ENCODE measurements at places on chromosomes 12 and 14.

- DNase-seq: no peak
Measured at GRCh38 chr14:23078692-23079116, 16.2 kb downstream of the ACIN1 start.

DNA sequence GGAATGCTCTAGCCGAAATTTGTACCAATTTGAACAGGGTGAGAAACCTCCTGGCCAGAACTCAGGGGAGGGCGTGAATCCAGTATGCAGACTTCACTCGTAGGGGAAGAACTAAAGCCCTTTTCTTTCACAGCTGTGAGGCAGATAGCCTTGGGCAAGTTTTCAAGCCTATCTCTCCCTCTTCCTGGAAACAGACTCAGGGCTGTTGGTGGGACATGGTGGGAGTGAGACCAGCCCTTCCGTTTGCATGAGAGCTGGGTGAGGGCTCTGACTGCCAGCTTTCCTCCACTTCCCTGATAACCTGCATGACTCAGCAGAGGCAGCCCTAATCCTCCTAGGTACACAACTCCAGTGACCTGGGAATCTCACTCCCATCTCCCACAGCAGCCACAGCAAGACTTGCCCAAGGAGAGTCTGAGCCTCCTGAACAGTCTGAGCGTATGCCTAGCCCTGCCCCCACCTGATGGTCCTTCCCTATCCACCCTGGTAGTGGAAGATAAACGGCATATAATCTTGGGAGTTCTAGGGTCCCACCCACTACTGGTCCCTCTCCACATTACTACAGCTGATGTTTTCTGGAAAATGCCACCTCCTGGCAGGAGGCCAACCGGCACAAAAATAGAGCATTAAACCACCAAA lies 170.1 kb upstream of the AMIGO2 start:
- DNase-seq: no peak

DNA sequence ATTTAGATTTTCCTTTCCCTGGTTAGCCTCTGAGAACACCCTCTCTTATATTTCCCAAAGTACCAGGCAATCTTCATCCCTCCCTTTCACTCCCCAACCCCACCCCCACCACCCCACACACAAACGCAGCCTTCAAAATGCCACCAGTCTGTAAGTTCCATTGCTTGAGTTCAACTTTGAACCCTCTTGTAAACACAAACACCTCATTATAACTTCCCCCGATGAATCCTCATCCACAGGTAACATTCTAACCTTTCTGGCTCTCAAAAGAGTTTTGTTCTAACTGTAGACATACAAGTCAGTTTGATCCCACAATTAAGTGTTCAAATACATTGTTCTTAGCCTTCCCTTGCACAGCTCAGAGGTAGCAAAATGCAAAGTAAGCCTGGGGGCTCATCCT lies 199.4 kb upstream of the FOXN3 start:
- DNase-seq: no peak

DNA sequence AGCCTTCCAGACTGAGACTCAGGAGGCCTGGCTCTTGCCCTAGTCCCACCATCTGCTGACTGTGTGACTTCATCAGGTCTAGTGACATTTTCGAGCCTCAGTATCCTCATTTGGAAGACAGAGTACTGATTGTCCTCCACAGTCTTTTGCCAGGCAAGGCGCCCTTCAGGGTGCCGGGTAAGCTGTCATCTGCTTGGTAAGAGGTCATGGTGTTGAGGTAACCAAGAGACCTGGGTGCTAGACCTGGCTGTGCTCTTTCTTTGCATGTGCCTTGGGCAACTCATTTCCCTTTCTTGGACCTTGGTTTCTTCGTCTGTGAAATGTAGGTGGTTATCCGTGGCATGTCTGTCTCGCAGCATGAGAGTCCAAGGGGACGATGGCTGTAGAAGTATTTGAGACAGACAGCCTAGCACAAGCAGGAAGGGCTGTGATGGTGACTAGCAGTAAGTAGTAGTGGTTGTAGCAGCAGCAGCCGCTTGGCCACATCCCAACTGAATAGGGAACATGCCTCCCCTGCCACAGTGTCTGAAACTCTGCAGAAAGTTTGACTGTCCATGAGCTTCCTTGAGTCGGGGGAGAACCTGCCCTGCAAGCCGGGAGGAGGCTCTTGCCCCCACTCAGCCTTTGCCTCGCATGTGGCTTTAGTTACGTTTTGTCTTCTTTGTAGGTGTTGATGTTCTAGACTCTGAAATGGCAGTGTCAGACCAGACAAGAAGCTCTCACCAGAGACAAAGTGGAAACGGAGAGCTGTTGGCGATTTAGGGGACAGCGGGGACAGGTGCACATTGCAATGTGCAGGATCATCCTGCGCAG lies 40.3 kb downstream of the EVL start:
- no peak for DNase-seq

DNA sequence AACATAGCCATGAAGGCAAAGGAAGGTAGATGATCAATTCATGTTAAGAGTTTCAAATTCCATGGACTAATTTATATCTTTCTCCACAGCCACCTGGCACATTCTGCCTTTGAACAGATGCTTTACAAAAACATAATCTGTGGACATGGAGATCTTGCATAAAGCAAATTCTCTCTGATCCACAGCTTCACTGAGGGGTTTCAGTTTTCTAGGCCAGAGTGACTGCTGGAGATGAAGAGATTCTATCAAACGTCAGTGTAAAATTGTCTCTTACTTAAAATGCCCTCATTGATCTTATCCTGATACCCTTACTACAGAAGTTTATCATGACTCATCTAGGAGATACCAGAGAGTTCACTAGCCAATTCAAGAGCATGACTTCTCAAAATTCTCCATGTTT lies 291.6 kb downstream of the DAD1 start:
- no peak for DNase-seq

Data from NCI-H748 treated with DMSO at 0.1 percent for 48 hours (cell line).